ENCODE measurements at places on chromosomes 7 and 10.

- DNase-seq, result no peak
Measured at GRCh38 chr7:155324012-155324917, 26.6 kb downstream of the INSIG1 start.

GRCh38 chr10:70782086-70782745 is 3.0 kb downstream of the TBATA start:
- DNase-seq, result no peak

- DNase-seq, result no peak
Measured at GRCh38 chr10:69464801-69465401, 13.6 kb downstream of the TSPAN15 start.

GRCh38 chr10:124043310-124044142 is 49.9 kb downstream of the CHST15 start:
- DNase-seq, result no peak

DNA sequence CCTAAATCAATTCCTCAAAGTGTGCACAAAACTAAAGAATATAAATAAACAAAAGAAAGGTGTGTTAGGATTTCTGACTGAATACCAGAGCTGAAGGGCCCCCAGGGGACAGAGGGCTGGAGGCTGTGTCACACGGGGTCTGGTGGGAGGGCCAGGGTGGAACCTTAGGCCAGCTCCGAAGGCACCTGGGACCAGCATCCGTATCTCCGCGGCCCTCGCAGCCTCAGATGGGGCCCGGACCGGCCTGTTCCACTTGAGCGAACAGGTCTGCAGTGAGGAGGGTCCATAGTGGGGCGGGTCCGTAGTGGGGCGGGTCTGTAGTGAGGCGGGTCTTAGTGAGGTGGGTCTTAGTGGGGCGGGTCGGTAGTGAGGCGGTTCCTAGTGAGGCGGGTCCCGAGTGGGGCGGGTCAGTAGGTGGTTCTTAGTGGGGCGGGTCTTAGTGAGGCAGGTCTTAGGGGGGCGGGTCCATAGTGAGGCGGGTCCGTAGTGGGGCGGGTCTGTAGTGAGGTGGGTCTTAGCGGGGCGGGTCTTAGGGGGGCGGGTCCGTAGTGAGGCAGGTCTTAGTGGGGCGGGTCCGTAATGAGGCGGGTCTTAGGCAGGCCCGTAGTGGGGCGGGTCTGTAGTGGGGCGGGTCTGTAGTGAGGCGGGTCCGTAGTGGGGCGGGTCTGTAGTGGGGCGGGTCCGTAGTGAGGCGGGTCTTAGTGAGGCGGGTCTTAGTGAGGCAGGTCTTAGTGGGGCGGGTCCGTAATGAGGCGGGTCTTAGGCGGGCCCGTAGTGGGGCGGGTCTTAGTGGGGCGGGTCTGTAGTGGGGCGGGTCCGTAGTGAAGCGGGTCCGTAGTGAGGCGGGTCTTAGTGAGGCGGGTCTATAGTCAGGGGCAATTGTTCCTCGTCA is 15.1 kb downstream of the GPR146 start:
- no peak for DNase-seq

GRCh38 chr10:117736655-117737054 is 194.1 kb downstream of the EMX2 start:
- no peak for DNase-seq

Measured in HL-60 (cell line).